ENCODE measurements at places on chromosomes 13 and 19.

DNA sequence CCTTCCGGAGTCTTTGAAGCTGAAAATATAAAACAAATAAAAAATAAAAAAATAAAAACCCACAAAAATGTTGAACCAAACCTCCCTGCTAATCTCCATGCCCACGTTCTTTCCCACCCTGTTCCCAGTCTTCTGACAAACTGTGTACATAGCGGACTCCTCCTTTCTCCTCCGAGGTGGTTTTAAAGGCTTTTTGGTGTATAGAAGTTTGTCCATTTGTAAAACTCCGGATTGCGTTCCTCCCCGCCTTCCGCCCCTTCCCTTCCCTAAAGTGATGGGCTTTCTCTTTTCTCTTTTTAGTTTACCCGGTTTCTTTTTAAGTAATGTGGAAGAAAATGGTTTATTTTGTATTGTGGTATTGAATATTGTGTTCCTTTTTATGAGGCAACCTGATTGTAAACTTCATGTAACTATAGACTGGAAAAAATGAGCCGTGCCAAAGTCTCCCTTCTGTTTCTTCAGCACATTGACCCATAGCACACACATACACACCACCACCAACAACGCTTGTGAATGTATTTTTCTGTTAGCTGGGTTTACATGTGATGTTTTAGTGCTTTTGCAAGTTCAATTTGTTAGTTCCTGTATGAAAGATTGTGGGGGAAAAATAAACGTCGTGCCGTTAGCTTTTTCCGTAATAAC, 4.4 kb downstream of the ZIC2 start:
- H3K4me3 ChIP-seq: peak overlapping the region; percentile 73
- peaks cover 23% of the 10 kb centered on the region for H3K4me1 ChIP-seq
- peak overlapping the region; percentile 7 for H3K27ac ChIP-seq
- no peak for DNase-seq

DNA sequence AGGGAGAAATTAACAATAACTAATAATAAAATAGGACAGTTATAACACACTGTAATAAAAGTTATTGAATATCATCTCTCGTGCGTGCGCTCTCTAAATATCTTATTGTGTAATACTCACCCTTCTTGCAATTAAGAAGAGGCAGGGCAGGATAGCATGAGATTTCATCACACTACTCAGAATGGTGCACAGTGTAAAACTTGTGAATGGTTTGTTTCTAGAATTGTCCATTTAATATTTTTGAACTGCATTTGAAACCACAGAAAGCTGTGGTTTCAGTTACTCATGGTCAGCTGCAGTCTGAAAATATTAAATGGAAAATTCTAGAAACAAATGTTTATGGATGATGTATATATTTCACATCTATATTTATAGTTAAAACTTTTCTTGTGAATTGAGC, 161.1 kb downstream of the DCT start:
- no peak overlapping the region for H3K27ac ChIP-seq
- peaks cover under 1% of the 10 kb centered on the region for H3K27me3 ChIP-seq
- H3K4me1 ChIP-seq: peaks cover 12% of the 10 kb centered on the region
- H3K36me3 ChIP-seq: no peaks in the 10 kb centered on the region
- DNase-seq: no peak

DNA sequence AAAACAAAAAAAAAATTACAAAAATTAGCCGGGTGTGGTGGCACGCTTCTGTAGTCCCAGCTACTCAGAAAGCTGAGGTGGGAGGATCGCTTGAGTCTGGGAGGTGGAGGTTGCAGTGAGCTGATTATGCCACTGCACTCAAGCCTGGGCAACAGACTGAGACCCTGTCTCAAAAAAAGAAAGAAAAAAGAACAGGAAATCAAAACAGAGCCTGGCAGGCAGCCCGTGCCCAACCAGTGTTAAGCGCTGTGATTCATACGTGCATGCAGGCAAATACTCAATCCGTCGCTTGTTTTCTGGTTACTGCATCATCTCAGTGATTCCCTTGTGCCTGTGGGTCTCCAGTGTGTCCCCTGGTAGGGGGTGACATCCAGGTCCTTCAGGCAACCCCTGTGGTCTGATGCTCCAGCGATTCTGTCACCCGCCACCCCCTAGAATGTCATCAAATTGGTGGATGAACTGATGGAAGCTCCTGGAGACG, 18.1 kb downstream of the DDX39A start:
- no peaks in the 10 kb centered on the region for H3K4me1 ChIP-seq
- no peak for DNase-seq
- no peaks in the 10 kb centered on the region for H3K27me3 ChIP-seq
- H3K36me3 ChIP-seq: no peaks in the 10 kb centered on the region

GRCh38 chr19:29625186-29625651, 19.1 kb downstream of the POP4 start:
- no peaks in the 10 kb centered on the region for H3K36me3 ChIP-seq
- H3K4me1 ChIP-seq: peaks cover 10% of the 10 kb centered on the region
- peaks cover 38% of the 10 kb centered on the region for H3K27me3 ChIP-seq
- peak; percentile 46 for DNase-seq

- H3K27ac ChIP-seq: no peak overlapping the region
- H3K36me3 ChIP-seq: no peaks in the 10 kb centered on the region
- no peak for DNase-seq
- no peak overlapping the region for H3K4me3 ChIP-seq
- H3K4me1 ChIP-seq: no peaks in the 10 kb centered on the region
Measured at GRCh38 chr13:49086722-49087121, 111.0 kb downstream of the FNDC3A start.

All from neuronal stem cell (in vitro differentiated cells).